Osteocyte (in vitro differentiated cells): ENCODE measurements at places on chromosomes 5 and 9. TPM values are rescaled to one million over a fixed set of nuclear protein-coding genes. Genes with fewer than 3 reads are reported as not detected.

DNA sequence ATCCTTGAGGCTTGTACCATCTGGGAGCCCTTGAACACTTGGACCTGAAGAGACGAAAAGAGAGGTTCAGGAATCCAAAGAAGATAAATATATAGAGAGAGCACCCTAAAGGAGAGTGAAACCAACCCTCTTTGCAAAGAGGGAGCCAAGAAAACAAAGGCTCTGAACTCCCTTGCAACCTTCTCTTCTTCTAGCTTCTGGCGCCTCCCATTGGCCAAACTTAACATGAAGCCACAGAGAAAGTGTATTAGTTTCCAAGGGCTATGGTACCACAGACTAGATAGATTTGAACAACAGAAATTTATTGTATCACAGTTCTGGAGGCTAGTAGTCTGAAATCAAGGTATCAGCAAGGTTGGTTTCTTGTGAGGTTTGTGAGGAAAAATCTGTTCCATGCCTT lies 175.1 kb downstream of the HCN1 start:
- no peaks in the 10 kb centered on the region for H3K36me3 ChIP-seq
- DNase-seq: no peak
- no peak overlapping the region for H3K27ac ChIP-seq
- no peaks in the 10 kb centered on the region for H3K4me1 ChIP-seq

- H3K27ac ChIP-seq: peak overlapping the region; percentile 98
- H3K4me1 ChIP-seq: peaks cover 49% of the 10 kb centered on the region
- no peaks in the 10 kb centered on the region for H3K36me3 ChIP-seq
- H3K27me3 ChIP-seq: no peaks in the 10 kb centered on the region
- DNase-seq: no peak
Measured at GRCh38 chr9:134214766-134215419, 50.5 kb upstream of the RNU6ATAC start.

DNA sequence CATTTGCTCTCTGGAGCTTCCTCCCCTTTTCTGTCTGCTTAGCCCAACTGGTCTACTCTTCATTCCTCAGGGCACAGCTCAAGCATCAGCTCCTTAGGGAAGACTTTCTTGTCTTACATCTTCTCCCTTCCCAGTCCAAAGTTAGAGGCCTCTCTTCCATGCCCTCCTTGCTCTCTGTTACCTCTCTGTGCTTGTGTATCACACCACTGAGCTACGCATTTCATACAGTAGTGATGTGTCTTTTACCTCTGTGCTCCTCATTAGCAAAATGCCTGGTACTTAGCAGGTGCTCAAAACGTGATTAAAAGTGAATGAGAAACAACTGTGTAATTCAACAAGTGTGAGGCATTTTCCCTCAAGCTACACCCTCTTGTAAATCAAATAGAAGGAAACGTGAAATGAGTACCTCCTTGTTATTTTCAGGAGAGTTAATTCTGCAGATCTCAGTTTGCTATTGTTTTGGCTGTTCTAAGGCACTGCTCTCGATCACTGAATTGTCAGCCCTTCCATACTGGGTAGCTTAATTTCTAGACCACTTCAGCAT lies 39.0 kb downstream of the ERAP1 start:
- no peaks in the 10 kb centered on the region for H3K27me3 ChIP-seq
- no peak overlapping the region for H3K4me3 ChIP-seq
- no peak overlapping the region for H3K27ac ChIP-seq
- DNase-seq: no peak

DNA sequence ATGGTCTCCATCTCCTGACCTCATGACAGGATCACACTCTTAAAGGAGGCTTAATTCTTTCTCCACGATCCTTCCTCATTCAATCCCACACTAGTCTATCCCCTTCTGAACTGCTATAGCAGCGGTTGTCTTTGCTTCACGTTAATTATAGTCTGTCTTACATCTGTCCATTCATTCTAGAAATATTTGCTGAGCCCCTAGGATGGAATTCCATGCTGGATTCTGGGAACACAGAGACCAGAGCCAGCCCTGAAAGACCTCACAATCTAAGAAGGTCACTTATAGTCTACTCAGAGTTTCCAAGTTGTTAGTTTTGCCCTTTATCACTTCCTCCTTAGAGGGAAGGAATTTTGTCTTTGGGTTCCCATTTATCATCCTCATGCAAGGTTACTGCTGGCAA lies 193.5 kb downstream of the GAS1 start:
- no peak overlapping the region for H3K4me3 ChIP-seq
- peaks cover 31% of the 10 kb centered on the region for H3K4me1 ChIP-seq
- no peak for DNase-seq
- H3K27ac ChIP-seq: no peak overlapping the region
- H3K36me3 ChIP-seq: no peaks in the 10 kb centered on the region

GRCh38 chr5:171840711-171841522 lies 55.3 kb downstream of the SMIM23 start:
- DNase-seq: no peak
- H3K27me3 ChIP-seq: no peaks in the 10 kb centered on the region
- H3K27ac ChIP-seq: no peak overlapping the region
- peaks cover 4% of the 10 kb centered on the region for H3K4me1 ChIP-seq
- no peaks in the 10 kb centered on the region for H3K36me3 ChIP-seq

DNA sequence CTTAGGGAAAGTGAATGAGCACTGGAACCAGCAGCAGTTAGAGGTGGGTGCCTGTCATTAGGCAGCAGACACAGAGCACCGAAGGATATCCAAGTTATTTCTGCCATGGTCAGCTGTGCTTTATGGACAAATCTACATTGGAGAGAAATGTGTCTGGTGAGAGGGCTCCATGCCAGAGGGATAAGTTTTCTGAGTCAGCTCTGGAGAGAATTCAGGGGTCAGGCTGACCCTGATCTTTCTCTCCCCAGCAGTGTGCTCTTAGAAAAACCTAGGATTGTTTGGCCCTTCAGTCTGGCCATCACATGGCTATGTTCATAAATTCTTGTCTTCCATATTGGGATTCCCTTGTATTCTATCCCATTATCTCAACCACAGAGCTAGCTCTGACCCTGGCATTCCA lies 8.9 kb upstream of the IL17B start:
- H3K27ac ChIP-seq: peak overlapping the region; percentile 91
- no peak for DNase-seq
- H3K36me3 ChIP-seq: no peaks in the 10 kb centered on the region

GRCh38 chr9:108443741-108444140 lies 412.0 kb downstream of the ACTL7B start:
- H3K4me3 ChIP-seq: peak overlapping the region; percentile 64
- peaks cover 73% of the 10 kb centered on the region for H3K4me1 ChIP-seq
- no peaks in the 10 kb centered on the region for H3K36me3 ChIP-seq
- no peaks in the 10 kb centered on the region for H3K27me3 ChIP-seq
- DNase-seq: no peak

DNA sequence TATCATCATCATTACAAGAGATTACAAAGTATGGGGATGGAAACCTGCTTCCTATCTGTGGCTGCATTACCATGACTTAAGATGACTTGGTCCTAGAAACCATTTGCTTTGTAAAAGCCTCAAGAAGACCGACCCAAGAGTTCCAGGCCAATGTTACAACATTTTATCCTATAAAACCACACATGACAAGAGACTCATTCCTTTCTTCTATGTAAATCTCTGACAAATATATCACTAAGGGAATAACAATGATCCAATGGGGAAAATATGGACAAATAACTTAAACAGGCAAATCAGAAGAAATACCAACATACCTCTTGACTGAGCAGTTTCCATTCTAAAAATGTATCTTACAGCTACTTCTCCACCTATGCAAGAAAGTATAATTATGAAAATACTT lies 44.3 kb upstream of the VPS13A start:
- peaks cover 46% of the 10 kb centered on the region for H3K27me3 ChIP-seq
- DNase-seq: no peak
- H3K27ac ChIP-seq: no peak overlapping the region
- no peaks in the 10 kb centered on the region for H3K4me1 ChIP-seq
- no peaks in the 10 kb centered on the region for H3K36me3 ChIP-seq

DNA sequence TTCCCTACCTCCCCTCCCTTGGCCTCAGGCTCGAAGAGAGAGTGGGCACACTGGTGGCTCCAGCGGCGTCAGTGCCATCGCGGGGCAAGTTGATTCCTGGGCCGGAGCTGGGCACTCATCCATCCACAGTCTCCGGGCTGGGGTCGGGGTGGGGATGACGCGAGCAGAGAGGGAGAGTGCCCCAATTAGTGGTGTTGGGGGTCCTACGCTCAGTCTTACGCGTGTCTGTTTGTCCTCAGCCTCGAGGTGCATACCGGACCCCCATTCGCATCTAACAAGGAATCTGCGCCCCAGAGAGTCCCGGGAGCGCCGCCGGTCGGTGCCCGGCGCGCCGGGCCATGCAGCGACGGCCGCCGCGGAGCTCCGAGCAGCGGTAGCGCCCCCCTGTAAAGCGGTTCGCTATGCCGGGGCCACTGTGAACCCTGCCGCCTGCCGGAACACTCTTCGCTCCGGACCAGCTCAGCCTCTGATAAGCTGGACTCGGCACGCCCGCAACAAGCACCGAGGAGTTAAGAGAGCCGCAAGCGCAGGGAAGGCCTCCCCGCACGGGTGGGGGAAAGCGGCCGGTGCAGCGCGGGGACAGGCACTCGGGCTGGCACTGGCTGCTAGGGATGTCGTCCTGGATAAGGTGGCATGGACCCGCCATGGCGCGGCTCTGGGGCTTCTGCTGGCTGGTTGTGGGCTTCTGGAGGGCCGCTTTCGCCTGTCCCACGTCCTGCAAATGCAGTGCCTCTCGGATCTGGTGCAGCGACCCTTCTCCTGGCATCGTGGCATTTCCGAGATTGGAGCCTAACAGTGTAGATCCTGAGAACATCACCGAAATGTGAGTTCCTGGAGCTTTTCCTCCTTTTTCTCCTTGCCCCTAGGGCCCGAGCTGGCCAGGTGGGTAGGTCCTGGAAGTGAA lies 861 bp downstream of the NTRK2 start:
- H3K27me3 ChIP-seq: peaks cover 8% of the 10 kb centered on the region
- peak overlapping the region; percentile 53 for H3K27ac ChIP-seq
- H3K4me1 ChIP-seq: peaks cover 47% of the 10 kb centered on the region
- H3K4me3 ChIP-seq: peak overlapping the region; percentile 92
- DNase-seq: no peak

DNA sequence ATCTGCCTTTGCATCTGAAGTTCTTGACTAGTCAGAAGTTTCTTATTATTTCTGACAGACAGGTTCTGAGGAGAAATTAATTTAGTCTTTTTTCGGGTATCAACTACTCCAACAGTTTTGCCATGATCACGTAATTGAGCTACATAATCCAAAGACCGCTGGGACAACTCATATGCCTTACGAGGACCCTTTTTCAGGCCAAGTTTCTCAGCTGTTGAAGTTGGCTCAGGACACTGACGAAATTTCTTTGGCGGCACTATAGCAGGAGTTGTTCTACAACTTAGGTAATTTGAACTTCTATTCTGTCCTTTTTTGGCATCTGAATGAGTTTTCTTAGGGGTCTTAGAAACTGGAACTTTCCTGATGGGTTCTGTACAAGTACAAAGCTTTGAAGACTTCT lies 27.2 kb downstream of the SETX start:
- peaks cover 74% of the 10 kb centered on the region for H3K36me3 ChIP-seq
- H3K27ac ChIP-seq: no peak overlapping the region
- no peak for DNase-seq
- H3K27me3 ChIP-seq: no peaks in the 10 kb centered on the region
- H3K4me1 ChIP-seq: no peaks in the 10 kb centered on the region

The ARSI gene
- total RNA-seq: 0.51 and 0.81 TPM in 2 replicates

The SPATA31C1 gene
- total RNA-seq: not detected in 2 replicates

The ZFYVE16 gene
- total RNA-seq: 53.6 and 56.3 TPM in 2 replicates
